Naive thymus-derived CD4-positive, alpha-beta T cell (primary cell): ENCODE measurements at places on chromosomes 11 and 22.

GRCh38 chr11:83044958-83045712, 26.6 kb downstream of the RAB30 start:
- no peak for DNase-seq

DNA sequence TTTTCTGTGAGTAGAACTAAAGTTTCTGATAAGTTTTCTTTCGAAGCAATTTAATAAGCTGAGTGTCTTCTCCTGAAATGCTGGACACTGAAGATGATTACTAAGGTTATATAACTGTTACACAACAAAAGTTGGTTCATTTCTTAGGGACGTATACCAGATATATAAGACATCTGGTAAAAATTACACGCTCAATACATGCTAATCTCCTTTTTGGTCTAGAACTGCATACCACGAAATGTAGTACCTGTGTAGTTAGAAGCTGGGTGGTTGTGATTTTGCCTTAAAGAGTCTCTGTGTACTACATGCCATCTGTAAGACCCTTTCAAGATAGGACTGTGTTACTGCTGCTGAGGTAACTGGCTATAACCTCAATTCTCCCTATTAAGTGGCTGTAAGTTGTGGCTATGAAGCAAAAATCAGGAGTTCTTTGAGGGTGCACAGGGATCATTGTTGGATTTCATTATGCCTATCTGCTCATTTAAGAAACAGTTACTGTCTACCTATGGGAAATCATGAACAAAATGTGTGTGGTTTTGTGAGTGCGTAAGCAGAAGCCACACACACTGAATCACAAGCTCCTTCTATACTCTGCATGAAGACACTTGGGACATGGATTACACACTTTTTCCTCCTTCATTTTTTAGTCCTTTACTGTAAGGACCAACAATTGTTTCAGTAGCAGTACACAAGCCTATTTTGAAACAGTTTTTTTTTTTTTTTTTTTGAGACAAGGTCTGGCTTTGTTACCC, 195.9 kb downstream of the SWAP70 start:
- no peak for DNase-seq

DNA sequence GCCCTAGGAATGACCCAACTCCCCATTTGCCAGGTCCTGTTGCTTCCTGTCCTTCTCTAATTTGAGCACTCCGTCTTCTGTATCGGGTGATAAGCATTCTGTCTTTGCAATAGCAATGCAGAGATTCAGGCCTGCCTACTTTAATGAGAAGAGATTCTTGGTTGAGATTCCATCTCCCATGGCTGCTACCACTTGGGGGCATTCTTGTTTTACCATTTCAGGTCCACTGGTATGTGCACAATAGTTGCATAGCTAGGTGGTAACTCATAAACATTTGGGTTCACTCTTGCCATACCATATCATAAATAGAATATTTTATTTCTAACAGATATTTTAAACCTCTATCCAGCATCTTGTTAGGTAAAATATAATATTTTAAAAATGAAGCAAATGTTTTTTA, 34.4 kb upstream of the CALCB start:
- DNase-seq, result no peak

GRCh38 chr11:128929991-128930390, 12.7 kb downstream of the TP53AIP1 start:
- DNase-seq, result no peak

DNA sequence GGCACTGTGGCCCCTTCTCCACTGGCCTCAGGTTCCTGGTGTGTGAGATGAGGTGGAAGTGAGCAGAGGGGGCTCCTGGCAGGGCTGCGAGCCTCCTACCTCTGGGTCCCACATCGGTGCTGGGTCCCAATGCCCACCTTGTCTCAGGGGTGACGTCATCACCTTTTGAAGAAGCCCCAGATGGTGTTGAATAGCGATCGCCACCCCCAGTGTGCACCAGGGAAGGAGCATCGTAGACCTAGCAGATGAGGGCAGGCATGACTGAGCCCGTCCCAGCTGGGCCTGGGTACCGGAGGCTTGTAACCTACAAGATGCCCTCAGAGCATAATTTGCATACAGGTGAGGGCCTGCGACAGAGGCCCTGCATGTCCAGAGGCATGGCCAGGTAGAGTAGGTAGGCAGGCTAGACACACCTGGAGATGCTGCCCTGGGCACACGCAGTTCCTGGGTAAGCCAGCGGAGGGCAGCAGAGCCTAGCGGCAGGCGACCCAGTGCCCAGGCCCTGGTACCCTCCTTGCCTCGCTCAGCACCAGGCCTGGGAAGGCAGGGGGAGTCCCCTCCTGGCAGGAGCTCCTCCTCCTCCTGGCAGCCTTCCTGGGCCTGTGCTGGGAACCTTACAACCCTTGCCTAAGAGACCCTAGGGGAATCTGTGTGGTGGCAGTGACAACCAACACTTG, 52.5 kb downstream of the TPCN2 start:
- peak; percentile 88 for DNase-seq

- DNase-seq, result no peak
These were observed 476.9 kb downstream of the MIAT start for GRCh38 chr22:27134315-27134701.

GRCh38 chr11:8021920-8022319, 34.8 kb downstream of the EIF3F start:
- no peak for DNase-seq

DNA sequence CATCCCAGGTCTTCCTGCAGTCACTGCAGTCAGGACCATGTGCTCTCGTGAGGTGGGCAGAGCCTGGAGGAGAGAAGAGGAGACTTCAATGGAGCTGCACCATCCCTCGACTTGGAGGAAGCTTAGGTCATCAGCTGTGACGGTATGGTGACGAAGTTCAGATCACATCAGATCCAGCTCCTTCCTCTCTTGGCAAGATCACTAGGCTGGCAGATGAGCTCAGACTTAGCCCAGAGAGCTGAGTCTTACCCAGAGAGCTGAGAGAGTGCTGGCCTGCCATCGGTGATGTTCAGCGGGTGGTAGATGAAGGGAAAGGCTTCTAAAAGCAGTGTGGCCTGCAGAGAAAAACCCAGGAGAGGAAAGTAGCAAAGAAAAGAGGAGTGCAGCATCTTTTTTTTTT, 1.8 kb upstream of the SLC15A3 start:
- no peak for DNase-seq

DNA sequence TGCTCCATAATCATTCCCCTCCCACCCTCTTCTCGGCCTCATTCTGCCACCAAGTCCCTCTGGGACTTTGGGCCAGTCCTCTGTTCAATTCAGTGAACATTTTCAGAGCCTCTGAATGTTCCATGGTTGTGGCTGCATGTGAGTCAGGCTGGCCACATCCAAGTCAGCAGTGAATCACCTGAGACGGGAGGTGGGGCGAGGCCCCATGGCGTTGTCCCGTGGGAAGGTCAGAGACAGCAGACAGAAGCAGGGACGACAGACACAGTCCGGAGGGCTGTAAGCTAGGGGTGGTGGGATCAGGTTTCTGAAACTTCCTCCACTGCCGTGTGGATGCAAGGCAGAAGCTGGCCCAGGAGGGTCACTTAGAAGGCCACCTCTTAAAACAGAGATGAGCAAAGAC, 324.8 kb downstream of the MN1 start:
- DNase-seq, result no peak
